ENCODE measurements at places on chromosomes 3 and 15.

GRCh38 chr15:38761681-38762080, 197.1 kb upstream of the RASGRP1 start:
- no peak for DNase-seq

DNA sequence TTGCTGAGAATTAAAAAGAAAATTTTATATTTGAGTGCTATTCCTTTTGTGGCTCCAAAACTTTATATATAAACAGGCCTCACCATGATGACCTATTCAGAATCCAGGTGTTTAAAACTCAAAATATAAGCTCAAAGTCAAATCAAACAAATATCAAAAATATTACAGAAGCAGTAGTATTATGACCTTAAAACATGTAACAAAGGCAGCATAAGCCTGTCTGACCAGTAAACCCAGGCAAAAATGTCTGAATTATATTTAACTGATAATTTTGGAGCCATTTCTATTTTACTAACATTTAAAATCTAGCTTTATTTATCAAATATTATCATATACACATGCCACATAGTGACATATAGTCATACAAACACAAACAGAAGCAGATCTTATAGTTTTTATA, 6.4 kb upstream of the NOX5 start:
- DNase-seq, result no peak

- no peak for DNase-seq
These were observed 110.1 kb upstream of the SKOR1 start for GRCh38 chr15:67715170-67715569.

DNA sequence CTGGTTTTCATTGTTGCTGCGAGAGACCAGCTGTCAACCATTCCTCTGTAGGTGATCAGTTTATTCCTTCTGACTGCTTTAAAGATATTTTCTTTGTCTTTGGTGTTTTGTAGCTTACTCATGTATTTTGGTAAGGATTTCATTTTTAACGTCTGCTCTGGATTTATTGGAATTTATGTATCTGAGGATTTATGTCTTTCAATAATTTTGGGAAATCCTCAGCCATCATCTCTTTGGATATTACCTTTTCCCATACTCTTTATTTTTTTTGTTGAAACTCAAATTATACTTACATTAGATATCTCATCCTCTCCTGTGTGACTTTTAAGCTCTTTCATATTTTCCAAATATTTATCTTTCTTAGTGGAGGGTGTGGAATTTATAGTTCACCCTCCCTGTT, 62.7 kb upstream of the COL8A1 start:
- DNase-seq, result no peak

DNA sequence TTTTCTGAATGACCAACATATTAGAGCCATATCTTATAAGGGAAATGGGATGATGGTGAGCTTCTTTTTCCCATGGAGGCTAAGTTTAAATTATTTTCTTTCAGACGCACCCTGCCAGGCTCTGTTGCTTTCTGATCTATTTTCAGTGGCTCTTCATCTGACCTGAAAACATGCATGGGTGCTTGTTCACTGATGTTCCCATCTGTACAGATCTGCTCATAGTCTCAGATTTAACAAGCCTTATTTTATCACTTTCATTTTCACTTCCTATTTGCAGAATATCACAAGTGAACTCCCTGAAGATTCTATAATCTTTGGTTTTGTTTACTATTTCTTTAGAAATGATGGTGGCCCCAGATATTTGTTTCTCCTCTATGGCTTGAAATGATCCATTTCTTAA, 31.1 kb upstream of the SUCLG2 start:
- DNase-seq, result no peak

Measured in activated CD4-positive, CD25-positive, alpha-beta regulatory T cell treated with anti-CD3 and anti-CD28 coated beads, Interleukin-2, amount 50 U/mL, for 16 hours (primary cell).